ENCODE measurements at places on chromosomes 1 and 21.
A peak's percentile ranks its signal among the peaks of the same experiment; 100 is the strongest.

GRCh38 chr1:211648336-211648735 is 27.1 kb downstream of the NEK2 start:
- DNase-seq: no peak

DNA sequence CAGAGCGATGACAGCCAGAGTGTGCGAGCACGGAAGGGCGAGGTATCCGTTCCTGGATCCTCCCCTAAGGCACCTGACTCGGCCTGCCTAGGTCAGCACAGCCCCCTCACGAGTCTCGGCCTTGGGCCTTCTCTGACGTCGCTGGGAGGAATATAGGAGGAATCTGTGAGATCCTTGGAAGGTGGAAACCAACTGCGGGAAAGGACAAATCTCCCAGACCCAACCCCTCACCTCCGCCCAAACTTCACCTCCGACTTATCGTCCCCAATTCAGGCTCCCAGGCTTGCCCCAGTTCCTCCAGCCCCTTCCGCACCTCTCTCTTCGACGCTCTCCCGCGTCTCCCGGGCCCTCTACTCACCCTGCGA is 494 bp downstream of the APH1A start:
- peak; percentile 45 for DNase-seq

DNA sequence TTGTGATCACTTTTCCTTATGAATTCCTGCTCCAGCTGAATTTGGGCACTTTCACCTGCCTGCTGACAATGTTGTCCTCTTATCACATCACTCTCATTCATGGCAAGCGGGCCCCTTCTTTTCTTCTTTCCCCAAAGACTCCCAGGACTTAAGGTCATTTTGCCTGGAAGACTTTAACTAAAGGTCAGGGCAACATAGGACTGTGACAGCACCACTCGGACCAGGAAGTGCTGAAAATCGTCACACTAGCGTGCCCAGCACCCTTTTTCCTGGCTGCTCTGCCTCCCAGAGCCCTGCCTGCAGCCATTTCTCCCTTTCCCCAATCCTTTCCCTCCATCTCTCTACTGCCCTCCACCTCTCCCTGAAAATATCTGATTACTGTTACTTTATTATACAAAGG is 35.4 kb downstream of the CD34 start:
- DNase-seq: no peak

DNA sequence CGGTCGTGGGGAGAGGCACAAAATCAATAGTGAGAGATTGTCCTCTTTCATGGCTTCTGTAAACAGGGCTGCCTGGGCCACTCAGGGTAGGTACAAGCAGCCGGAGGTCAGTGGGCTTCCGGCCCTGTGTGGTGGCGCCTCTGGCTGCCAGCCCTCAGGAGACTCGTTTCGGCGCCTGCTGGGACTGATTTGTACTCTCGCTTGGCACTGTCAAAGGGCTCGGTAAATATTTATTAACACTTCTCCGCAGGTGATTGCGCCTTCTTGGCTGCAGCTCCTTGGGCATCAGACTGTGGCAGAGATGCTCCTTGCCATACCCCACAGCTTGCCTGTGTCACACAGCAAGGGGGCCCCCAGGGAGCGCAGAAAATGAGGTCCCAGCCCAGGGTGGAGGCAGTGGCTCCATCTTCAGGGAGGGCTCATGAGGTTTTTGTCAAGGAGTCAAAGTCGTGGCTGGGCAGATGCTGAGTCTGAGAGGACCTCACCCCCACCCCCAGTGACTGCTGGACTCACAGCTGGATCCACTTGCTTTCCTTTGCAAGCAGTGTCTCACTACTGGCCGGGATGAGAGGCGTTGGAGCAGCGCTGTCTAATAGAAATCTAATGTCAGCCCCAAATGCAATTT is 262.5 kb downstream of the GRIK3 start:
- DNase-seq: no peak

DNA sequence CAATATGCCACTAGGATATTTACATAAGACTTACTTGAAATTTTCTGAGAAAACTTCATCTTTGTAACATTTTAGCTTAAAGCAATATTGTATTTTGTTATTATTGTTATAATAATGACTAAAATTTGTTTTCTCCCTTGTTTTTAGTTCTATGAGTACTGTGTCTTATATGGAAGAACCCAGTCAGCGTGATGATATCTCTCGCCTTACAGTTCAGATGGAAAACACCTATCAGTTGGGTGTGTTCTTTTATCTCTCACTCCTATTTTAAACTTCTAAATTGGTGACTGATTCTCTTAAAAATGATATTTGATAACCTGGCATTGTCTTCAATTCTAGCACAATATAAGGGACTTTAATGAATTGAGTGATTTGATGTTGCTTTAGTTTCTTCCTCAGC is 18.0 kb downstream of the DYNLT5 start:
- DNase-seq: no peak

All from stimulated activated CD4-positive, alpha-beta T cell treated with anti-CD3 and anti-CD28 coated beads, Interleukin-2, amount 100 ng/mL, for 24 hours (primary cell).